Renal cortical epithelial cell (primary cell): ENCODE measurements at places on chromosomes 5 and 9.

- no peak for DNase-seq
Observed at GRCh38 chr9:86892576-86892975, 54.7 kb downstream of the GAS1 start.

GRCh38 chr9:129398961-129399633 is 221.0 kb upstream of the IER5L start:
- no peak for DNase-seq

DNA sequence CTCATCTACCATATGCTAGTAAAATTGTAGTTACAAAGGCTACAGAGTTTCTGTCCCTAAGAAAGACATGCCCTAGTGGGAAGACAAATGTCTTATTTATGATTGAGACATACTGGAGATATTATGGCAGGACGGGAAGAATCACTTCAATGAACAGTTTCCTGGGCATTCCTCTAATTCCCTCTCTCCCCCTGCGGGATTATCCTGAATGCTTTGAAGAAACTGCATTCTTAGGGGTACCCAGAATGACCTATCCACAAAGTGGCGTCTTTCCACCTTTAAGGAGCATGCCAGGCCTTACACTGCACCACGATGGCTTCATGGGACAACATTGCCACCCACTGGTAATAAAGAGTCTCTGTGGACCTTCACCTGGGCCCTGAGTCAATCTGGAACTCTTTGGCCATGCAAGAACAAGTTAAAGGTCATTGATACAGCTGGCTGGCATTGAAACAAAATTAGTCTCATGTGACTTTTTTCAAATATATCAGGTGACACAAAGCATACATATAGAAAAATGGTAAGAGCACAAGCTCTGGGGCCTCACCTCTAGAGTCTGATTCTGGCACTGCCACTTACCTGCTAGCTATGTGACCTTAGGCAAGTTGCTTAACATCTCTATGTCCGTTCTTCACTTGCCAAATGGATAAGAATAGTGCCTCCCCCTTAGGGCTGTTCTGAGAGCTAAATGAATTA is 32.0 kb downstream of the ANKRD55 start:
- peak; percentile 80 for DNase-seq

GRCh38 chr5:119347991-119348390 is 7.8 kb upstream of the TNFAIP8 start:
- DNase-seq = no peak

DNA sequence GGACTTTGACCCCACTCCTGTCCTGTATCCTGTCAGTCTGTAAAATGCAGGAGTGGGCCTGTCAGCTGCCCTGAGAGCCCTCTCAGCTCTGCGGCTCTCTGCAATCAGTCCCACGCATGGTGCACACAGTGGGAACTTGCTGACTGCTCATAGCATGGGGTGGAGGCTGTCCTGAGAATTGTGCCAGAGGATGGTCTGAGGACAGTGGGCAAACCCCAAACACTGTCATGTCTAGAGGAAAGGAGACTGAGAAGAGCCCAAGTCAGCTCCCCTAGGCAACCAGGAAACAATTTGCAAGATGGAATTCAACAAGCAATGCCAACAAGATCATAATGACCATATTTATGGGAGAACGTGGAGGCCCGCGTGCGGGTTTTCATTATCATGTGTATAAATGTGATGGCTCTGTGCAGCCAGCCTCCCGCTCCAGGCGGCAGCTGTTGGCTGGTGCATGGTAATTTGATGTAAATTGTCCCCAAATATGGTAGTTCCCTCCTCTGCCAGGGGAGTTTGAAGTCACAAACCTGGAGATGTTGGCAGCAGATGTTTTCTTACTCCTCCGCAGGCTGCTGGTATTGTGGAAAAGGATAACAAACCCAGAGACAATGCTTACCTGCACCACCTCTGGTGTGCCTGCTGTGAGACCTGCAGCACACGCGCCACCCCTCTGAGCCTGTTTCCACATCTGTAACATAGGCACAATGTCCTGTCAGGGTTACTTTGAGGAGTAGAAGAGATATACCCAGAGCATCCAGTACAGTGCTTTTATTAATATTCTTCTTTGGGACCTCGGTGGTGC is 39.8 kb upstream of the ALDH1B1 start:
- DNase-seq = no peak

- no peak for DNase-seq
Observed at GRCh38 chr9:38686933-38687332, 33.0 kb downstream of the FAM240B start.

DNA sequence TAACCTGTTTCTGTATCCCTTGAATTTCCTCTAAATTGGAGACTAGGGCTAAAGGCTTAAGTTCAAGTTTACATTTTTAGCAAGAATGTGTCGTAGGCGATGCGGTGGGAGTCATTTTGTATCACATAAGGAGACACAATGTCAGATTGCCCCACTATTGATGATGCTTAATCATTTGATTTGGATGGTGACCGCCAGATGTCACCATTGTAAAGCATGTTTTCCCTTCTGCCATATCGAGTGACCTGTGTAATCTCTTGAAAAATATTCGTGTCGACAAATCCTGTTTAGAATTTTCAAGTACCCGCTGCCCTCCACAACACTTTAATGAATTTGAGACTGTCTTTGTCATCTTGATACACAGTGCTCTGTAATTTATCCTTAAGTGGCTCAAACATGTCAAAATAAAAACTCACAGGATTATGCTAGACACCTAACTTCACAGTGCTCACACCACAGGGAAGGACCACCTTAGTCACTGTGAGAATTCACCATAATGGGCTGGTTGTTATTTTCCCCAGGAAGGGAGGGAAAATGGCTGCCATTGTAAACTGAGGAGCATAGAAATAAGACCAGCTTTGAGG is 34.5 kb upstream of the SLC46A2 start:
- DNase-seq = peak; percentile 29

GRCh38 chr9:82404881-82405280 is 416.3 kb downstream of the SPATA31D1 start:
- DNase-seq = no peak

DNA sequence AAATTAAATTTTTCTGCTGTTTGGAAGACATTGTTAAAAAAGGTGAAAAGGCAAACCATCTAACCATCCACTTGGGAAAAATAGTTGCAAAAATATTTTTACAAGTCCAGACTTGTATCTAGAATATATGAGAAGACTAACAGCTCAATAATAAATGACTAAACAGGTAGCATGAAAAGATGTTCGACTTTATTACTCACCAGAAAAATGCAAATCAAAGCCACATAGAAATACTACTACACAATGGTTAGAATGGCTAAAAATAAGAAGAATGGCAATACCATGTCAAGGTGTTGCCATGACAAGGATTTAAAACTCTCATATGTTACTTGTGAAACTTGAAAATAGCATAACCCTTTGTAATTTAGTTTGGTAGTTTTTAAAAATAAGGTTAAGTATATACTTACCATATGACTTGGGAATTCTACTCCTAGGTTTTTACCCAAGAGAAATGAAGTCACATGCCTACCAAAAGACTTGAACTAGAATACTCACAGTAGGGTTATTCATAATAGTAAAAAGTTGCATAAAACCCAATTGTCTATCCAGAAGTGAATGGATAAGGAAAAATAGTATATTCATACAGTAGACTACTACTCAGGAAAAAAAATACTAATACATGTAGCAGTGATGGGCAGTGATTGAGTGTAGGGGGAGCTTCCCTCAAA is 93.8 kb downstream of the VPS13A start:
- no peak for DNase-seq

- DNase-seq = no peak
Observed at GRCh38 chr9:27801545-27801944, 228.3 kb upstream of the C9orf72 start.

DNA sequence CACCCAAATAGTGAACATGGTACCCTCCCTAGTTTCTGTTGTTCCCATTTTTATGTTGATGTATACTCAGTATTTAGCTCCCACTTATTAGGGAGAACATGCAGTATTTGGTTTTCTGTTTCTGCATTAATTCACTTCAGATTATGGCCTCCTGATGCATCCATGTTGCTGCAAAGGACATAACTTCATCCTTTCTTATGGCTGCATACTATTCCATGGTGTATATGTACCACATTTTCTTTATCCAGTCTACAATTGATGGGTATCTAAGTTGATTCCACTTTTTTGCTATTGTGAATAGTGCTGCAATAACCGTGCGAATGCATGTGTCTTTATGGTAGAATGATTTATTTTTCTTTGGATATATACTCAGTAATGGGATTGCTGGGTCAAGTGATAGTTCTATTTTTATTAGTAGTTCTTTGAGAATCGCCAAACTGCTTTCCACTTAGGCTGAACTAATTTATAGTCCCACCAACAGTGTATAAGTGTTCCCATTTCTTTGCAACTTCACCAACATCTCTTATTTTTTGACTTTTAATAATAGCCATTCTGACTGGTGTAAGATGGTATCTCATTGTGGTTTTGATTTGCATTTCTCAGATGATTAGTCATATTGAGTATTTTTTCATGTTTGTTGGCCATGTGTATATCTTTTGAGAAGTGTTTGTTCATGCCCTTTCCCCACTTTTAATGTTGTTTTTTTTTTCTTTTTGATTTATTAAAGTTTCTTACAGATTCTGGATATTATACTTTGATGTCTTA is 79.6 kb downstream of the SMIM15 start:
- peak; percentile 2 for DNase-seq

DNA sequence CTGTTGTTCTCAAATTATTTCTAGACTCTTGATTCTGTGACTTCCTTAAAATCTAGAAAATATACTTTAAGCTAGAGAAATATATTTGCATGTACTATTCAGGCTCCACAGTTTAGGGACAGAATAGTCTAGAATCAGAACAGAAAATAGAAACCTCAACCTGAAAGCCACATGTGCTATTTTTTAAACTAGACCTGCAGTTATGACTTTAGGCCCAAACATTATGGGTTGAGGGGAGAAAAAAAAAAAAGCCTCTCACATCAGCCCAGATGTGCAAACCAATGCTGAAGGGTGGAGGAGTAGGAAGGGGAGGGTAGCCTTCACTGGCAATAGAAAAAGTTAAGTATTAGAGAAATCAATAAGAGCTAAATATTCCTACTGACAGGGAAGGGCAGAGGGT is 35.7 kb downstream of the ELL2 start:
- no peak for DNase-seq

DNA sequence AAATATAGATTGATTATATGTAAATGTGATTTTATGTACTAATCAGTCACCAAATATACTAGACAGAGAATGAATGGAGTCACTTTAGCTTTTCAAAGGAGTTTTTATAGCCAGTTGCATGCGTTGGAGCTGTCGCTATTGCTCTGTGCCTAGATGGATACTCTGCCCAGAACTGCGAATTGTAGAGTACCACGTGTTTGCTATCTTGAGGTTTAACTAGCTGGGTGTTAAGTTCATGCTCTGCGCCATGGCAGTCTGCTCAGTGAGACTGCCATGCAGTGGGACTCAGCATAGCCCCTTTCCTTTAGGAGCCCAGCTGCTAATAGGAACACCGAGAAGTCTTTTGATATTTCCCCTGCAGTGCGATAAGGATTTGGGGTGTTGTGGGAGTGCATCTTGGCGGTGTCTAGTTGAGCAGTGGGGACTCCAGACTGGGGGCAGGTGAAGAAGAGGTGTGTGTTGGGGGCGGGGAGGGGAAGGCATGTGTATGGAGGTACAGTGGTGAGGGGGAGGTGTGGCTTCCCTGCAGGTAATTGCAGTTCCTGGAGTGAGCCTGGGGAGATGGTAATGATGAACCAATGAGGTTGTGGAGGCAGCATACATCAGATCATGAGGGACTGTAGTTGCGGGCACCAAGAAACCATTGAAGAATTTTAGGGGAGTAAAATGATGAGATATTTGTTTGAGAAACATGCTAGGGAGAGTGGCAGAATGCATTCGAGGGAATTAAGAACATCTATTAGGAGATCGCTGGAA is 118.9 kb downstream of the TRIO start:
- DNase-seq = no peak

- DNase-seq = no peak
Observed at GRCh38 chr5:170753311-170753710, 30.2 kb upstream of the GABRP start.

DNA sequence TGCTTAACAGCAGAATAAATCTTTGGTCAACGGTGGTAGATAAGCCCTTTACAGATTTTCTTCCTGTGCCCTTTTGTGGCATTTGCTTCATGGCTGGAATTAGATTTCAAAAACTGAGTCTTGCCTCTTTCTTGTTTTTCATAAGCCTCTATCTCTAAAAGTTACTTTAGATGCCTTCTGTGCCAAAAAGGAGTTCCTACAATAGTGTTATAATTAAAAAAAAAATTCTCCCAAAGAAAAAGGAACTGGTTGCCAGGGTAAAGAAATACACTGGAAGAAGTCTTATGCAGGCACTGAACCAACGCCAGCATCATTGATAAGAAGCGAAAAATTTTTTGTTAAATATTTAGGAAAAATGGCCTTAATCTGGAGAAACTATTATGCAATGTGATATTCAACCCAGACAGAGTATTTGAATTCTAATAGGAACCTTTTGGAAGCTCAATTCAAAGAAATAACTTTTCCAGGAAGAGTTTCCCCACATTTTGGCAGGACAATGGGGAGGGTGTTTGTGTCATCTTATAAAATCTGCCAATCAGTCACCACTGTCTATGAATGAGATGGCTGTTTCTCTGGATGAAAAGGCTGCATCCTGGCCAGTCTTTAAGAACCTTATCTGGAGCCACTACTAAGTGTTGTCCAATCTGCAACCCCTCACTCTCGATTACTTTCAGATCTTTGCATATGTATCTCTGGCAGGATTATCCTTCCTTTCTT is 608.1 kb downstream of the PDE4D start:
- no peak for DNase-seq

DNA sequence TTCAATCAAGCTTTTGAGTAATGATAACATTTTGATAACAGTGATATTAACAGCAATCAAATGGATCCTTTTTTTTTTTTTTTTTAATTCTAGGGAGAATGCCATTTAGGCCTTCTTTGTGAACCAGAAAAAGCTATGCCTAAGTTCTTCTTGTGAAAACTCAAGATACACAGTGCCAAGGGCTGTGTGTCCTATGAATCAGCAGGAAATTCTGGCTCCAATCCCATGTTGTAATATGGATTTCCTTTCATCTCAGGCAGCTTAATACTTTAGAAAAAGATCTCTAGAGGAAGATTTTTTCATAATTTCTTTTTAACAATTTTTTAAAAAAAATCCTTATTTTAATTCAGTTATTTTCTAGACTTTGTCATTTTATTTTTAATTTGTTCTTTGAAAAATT is 96.1 kb downstream of the NUDT12 start:
- DNase-seq = peak; percentile 44

- no peak for DNase-seq
Observed at GRCh38 chr9:126877418-126877817, 17.0 kb downstream of the ZBTB34 start.

DNA sequence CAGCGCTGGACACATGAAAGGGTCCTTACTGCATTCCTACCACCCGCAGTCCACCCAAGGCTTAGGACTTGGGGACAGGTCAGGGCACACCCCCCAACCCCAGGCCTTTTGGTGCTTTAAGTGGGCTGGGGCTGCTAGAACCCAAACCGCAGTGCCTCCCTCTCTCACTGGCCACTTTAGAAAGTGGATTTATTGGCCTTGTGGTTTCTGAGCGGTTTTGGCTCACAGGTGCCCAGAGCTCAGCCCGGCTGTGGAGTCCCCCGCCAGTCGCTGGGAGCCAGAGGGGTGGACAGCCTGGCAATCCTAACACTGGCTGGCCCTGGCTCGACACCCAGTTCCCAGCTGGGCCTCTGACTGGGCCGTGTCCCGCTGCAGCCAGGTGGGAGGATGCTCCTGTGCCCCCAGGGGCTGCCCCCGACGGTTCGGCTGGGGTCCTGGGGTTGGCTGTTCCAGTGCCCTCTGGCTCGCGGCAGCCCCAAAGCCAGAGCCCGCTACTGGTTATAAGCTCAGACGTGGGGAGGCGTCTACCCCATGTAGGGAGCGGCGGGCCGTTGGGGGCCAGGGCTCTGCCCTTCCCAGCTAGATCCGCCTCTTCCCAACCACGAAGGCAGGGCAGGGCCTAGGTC is 65.2 kb upstream of the RNU6ATAC start:
- no peak for DNase-seq

- DNase-seq = no peak
Observed at GRCh38 chr9:33250458-33250995, 10.6 kb downstream of the SPINK4 start.
